ENCODE measurements at places on chromosomes 2 and 18.
A peak's percentile ranks its signal among the peaks of the same experiment; 100 is the strongest.

GRCh38 chr2:213057977-213058376, 93.4 kb downstream of the IKZF2 start:
- no peak for DNase-seq

GRCh38 chr2:36562973-36563532, 34.9 kb downstream of the FEZ2 start:
- DNase-seq: no peak

GRCh38 chr18:77560341-77560992, 310.8 kb downstream of the GALR1 start:
- DNase-seq: no peak

GRCh38 chr2:29596584-29596983, 324.8 kb downstream of the ALK start:
- DNase-seq: no peak

GRCh38 chr2:68185541-68186164, 28.0 kb downstream of the PNO1 start:
- DNase-seq: peak; percentile 81

GRCh38 chr18:3648641-3649040, 198.7 kb downstream of the TGIF1 start:
- DNase-seq: no peak

GRCh38 chr2:23385748-23386338, 864 bp downstream of the KLHL29 start:
- DNase-seq: no peak

- no peak for DNase-seq
Observed at GRCh38 chr2:11133936-11134320, 21.3 kb upstream of the SLC66A3 start.

- DNase-seq: no peak
Observed at GRCh38 chr18:76474824-76475223, 20.2 kb downstream of the ZNF516 start.

DNA sequence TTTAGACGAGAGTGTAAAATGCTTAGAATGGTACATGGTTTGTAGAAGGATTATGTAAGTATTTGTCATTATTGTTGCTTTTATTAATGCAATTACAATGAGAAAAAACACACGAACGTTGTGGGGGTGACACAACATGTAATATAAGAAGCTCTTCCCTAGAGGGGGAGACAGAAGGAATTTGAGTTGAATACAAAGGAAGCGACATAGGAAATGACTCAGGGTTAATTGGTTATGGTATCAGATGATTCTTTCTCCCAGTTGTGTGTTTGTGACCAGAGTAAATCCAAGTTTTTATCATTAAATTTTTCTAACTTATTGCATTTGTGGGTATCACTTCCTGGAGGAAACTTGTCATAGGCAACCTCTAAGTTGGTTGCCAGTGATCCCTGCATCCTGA, 625.6 kb upstream of the CDH2 start:
- DNase-seq: no peak

DNA sequence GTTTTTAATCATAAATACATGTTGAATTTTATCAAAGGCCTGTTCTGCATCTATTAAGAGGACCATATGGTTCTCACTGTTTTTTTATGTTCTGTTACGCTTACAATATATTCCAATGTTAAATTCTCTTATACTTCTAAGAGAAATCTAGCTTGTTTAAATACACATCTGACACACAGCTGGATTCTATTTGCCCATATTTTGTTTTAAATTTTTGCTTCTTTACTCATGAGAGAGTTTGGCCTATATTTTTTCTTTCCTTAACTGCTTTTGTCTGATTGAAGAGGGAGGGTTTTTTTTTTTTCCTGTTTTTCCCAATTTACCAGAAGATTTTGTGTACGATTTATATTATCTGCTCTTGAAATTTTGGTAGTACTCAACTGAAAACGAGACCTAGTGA, 34.9 kb downstream of the RNF144A start:
- DNase-seq: no peak

GRCh38 chr2:96967436-96967835, 18.9 kb downstream of the FAM178B start:
- DNase-seq: no peak

GRCh38 chr18:64032312-64032711, 62.4 kb downstream of the SERPINB8 start:
- no peak for DNase-seq

GRCh38 chr2:234331566-234331965, 165.3 kb downstream of the ARL4C start:
- no peak for DNase-seq

DNA sequence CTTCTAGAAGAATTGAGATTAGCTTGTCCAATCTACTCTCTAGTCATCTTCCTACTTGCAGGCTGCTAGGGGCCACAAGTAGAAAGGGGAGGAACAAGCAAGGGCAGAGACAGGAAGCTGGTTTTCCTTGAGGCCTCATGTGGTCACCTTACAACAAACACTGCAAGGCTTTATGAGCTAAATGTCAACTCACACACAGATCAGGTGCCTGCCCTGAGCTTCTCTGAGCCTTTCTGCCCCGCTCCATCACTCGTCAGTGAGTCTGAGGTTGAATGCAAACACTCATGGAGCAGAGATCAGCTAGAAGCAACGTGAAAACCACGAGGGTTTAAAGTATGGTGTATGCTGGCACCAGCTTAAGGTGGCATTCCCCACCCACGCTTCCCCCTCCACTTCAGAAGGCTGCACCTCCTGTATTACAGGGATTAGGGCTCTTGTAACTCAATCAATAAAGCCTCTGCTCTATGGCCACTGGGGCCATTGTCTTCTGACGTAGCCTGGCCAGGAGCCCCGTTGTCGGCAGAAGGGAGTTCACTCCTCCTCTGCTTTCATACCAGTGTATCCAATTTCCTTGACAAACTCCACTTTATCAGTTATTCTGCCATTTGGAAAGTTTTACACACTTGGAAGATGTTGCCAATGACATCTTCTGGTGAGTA, 5.4 kb upstream of the CRYGC start:
- DNase-seq: no peak

DNA sequence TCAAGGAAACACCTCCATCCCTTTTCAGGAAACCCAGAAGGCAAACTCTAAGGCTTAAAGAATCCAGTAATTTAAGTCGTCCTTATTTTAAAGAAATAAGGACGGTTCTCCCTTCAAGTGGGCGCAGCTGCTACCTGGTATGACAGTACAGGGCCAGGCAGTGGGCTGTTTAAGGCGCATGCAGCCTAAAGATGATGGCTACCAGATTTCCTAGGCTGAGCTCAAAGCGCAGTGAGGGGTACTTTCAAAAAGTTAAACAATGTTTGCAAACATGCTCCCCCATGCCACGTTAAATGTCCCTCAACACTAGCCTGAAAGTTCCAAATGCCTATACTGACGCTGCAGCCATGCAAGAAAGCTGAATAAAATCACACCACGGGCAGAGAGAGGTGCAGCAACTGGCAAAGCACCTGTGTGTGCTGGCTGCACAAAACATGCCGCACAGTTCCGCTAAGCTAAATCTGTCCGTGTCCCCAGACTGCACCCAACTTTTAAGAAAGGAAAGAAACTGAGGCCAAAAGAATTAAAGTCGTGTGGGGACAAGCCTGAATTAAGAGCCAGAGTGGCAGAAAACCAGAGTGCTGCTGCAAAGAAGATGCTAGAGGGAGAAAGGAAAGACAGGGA, 583 bp downstream of the HIBCH start:
- no peak for DNase-seq

DNA sequence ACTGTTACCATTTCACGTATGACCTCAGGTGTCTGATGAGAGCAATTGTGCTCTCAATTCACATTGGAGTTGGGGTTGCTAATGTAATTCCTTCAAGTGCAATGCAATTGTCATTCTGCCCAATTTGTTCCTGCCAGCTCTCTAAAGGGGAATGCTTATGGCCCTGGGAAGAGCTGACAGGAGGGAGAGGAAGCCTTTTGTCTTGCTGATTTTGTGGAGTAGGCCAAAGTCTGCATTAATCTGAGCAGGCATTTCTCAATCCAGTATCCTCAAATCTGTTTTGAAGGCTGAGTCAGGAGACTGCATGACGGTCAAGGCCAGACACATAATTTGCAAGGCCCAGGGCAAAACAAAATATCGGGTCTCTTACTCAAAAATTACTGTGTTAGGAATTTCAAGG, 326.4 kb upstream of the SPHKAP start:
- DNase-seq: no peak

- DNase-seq: no peak
Observed at GRCh38 chr18:3255611-3256165, 6.2 kb upstream of the MYL12B start.

DNA sequence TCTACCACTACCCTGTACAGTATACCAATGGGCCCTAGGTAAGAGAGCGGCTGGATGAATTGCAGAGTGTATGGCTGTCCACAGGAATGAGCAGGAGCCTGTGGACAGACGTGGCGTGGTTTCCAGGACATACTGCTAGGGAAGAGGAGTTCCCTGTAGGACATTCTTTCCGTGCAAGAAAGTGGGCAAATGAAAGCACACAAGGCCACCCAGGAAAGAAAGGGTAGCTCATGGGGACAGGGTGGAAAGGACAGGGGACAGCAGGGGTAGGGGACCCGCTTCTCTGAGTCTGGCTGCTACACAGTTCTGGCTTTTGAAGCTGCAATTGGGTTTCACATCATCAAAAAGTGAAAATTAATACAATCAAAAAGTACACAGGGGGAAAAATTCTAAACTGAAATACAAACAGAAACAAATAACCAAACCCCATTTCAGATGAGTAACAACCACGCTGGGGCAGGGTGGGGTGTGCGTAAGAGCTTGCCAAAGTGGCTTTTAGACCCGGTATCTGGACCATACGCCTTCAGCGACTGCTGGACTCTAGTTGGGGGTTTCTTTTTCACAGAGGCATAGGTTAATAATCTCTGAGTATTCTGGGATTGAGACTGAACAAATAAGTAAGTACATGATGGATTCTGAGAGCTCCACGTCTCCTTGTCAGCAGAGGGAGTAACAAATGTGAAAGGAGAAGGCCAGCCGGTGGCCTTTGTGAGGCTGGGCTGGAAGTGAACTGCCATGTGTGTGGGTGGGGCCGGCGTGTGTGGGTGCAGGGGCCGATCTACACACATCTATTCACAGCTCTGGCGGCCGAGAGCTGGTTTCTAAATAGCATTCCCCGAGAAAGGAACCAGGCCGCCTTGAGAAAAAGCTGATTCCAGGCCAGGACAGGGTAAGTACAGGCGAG, 84.0 kb downstream of the HDAC4 start:
- peak; percentile 27 for DNase-seq

DNA sequence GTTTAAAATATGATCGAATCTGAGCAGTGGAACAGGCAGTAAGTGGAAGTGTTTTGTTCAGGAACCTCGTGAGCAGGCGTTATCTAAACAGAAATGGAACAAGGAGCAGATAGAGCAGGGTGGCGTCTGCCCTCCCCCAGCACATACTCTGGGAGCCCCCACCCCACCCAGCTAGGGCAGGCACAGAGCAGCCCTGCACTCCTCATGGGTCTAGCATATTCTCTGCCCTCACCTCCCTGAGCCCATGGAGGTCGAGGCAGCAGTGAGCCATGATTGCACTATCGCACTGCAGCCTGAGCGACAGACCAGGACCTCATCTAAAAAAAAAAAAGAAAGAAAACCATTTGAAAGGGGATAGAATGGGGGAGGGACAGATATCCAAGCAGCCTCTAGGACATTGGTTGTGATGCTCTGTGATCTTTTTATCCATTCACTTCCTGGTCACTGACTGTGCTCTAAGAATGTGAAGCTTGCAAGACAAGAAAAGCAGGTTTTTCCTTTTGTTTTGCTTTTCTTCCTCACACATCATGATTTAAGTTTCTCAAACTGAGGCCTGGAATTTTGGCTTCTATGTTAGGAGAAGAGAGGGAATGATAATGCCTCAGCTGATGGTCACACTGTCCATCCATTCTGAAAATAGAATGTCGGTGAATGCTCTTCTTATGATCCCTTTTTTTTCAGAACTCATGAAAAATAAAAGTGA, 3.1 kb downstream of the MLPH start:
- DNase-seq: no peak

DNA sequence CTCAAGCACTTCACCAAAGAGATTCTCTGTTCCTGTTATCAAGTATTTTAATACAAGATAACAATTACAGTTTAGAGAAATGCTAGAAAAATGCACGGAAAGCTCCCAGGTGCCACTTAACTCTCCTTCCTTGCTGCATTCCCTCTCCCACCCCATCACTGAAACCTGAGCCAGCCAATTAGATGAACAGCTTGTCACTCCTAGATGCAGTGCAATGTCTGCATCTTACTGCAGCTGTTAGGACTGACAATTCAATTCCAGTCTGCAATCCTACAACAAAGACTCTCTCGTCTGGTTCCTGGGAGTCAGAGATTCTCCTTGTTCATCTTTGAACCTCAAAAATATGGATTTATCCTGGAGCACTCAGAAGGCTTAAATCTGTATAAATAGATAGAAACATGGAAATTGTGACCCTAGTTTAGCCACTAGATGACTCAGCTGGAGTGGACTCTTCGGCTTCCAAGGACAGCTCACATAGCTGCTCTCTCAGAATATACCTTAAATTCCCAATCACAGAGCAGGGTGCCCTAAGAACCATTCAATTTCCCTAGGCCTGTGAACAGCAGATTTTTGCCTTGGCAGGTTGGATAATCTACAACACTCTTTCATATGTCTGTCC, 311.1 kb downstream of the NRXN1 start:
- no peak for DNase-seq

GRCh38 chr2:69010437-69011194, 2.4 kb upstream of the ANTXR1 start:
- DNase-seq: no peak

- no peak for DNase-seq
Observed at GRCh38 chr2:105573490-105573889, 171.2 kb upstream of the NCK2 start.

DNA sequence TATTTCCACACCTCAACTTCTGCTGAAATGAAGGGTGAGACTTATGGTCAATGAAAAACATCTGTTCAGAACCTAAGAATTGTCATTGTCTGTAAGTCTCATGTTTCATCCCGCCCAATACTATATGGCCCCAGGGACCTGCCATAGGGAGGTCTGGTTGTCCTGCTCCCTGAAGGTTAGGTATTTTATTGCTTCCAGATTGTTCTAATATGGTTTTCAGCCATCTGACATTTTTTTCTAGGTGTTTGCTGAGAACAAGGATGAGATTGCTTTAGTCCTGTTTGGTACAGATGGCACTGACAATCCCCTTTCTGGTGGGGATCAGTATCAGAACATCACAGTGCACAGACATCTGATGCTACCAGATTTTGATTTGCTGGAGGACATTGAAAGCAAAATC, 7.3 kb downstream of the XRCC5 start:
- no peak for DNase-seq

GRCh38 chr2:176585791-176586190, 316.5 kb downstream of the MTX2 start:
- DNase-seq: no peak

- no peak for DNase-seq
Observed at GRCh38 chr2:68246396-68246795, 5.9 kb downstream of the PPP3R1 start.
